ENCODE measurements at places on chromosomes 2 and 18. TPM values are rescaled to one million over a fixed set of nuclear protein-coding genes. Genes with fewer than 3 reads are reported as not detected.

- no peak for DNase-seq
Measured at GRCh38 chr2:75604484-75604883, 42.1 kb upstream of the MRPL19 start.

- DNase-seq, result no peak
Measured at GRCh38 chr2:214987261-214987660, 151.2 kb downstream of the ABCA12 start.

GRCh38 chr2:31805688-31806087 is 205.1 kb downstream of the MEMO1 start:
- no peak for DNase-seq

CFC1 gene
- polyA plus RNA-seq, result not detected

CERS6 gene
- 51.1 TPM for polyA plus RNA-seq

DNA sequence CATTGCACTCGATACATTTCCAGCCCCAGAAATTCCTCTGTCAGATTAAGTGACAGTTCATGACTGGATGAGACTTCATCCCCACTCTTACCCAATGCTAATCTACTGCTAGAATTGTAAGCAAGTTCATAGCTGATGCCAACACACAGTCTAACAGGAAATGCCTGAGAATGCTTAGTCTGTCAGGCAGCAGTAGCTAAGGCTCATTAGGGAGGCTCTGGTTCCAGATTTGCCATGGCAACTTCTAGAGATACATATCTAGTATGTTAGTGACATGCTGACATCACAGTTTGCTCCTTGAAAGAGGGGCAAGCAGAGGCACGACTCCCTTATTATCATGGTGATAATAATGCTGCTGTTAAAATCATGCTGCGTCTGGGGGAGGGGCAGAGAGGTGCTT is 198.4 kb downstream of the RBM43 start:
- peak; percentile 6 for DNase-seq

- no peak for DNase-seq
Measured at GRCh38 chr2:196974970-196975369, 48.5 kb upstream of the PGAP1 start.

PLEKHH2 gene
- 66.9 TPM for polyA plus RNA-seq

DNA sequence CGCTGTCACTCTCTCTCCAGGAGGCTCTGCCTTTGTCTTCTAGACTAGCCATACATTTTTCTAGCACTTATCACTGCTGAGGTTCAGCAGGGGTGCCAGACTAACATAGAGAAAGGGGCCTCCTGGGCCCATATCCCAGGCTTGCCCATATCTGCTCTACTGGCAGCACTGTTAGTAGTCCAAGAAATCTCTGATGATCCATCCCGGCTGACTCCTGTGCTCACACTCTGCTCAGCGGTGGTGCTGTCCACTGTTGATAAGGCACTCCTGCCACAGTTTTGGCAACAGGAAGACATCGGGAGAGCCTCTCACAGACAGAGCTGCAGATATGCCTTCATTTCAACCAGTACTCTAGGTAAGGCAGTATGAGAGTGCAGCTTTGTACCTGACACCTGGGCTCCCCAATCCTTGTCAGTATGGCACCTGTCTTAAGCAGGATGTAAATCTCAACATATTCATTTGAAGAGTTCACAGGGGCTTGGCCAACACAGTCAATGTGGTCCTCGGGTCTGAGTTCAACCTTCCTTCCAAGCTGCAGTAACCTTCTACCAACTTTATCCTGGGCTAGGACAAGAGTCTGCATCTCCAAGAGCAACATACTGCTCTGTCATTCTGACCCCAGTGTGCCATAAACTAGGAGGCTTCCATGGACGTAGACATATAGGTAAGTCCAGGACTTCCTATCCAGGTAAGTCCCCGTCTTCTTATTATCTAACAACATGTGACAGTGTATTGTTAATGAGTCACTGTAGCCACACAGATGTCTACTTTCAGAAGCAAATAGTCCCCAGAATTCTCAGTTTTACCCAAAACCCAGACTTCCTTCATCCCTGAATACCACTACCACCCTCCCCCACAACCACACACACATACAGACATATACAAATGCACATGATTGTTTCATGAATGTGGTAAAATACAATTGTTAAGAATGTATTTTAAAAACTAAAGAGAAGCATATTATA is 16.2 kb downstream of the KLF7 start:
- no peak for DNase-seq

DNA sequence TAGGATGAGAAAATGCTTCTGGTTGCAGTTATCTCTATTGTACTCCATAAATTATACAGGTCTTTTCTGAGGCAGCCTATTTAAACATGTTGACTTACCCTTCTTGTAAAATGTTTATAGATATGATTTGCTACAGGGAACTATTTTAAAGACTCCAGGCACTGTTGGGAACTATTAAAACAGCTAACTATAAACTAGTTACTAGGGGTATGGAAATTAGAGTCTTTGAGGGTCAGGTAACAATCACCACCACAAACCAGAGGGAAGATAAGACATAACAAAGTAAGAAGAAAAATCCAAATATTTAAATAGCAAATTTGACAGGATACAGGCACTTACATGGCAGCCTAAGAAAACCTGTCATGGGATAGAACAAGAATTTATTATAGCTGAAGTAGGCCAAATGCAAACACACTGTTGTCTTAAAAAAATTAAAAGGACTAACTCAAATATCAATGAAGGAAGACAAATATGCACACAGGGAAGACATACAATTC is 251.0 kb upstream of the CWC22 start:
- DNase-seq, result no peak

ANKRD36 gene
- 29.6 TPM for polyA plus RNA-seq

GRCh38 chr2:156459720-156460119 is 23.5 kb downstream of the GPD2 start:
- DNase-seq, result no peak

DNA sequence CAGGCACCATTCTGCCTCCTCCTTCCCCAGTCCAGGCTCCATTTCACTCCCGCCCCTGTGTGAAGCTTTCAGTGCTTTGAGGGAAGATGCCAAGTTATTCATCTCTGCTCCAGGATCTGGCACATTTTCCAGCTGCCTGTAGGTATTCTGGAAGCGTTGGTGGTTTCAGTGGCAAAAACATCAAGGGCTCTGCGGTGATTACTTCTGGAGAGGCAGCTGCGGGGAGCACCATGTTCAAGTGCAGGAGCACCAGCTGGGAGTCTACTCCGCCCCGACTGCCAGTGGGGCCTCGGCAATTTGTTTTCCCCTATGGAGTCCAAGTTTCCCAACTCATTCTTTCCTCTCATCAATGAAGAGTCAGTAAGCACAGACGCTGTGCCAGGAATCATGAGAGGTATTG is 211.7 kb downstream of the CLIP4 start:
- DNase-seq, result no peak

DNA sequence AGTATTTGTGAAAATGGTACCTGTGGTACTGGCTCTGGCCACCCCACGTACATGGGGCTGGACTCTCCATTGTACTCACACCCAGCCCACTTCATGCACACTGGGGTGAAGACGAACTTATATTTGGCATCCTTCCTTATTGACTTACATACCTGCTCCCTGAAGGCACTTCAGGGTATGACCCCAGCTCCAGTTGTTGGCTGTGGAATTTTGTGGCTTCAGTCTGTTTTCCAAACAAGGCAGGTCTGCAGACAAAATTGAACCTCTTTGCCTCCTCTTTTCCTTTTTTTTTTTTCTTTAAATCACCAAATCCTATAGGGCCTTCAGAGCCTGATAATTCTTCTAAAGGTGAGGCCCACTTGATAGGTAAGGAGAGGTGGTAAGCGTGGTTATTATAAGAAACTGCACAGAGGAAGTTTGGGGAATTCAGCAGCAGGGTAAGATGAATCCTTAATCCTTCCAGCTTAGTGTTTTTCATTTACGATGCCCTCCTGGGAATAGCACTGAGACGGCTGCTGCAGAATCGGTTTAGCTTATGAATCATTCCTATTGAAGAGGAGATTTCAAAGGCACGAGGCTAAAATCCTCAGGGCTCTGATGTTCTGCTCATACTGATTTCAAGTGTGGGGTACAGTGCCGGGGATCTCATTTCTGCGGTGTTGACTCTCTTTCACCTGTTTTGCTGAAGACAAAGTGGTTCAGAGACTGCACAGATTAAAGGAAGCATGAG is 55.2 kb downstream of the KIF5C start:
- no peak for DNase-seq

- no peak for DNase-seq
Measured at GRCh38 chr2:223069988-223070387, 18.0 kb downstream of the KCNE4 start.

All from left kidney (tissue), 8 donors.